ENCODE measurements at places on chromosomes 6 and 20.

- no peak for DNase-seq
Observed at GRCh38 chr6:145480024-145480423, 255.3 kb downstream of the EPM2A start.

GRCh38 chr20:41029150-41029901 is 704 bp downstream of the TOP1 start:
- peak; percentile 52 for DNase-seq

DNA sequence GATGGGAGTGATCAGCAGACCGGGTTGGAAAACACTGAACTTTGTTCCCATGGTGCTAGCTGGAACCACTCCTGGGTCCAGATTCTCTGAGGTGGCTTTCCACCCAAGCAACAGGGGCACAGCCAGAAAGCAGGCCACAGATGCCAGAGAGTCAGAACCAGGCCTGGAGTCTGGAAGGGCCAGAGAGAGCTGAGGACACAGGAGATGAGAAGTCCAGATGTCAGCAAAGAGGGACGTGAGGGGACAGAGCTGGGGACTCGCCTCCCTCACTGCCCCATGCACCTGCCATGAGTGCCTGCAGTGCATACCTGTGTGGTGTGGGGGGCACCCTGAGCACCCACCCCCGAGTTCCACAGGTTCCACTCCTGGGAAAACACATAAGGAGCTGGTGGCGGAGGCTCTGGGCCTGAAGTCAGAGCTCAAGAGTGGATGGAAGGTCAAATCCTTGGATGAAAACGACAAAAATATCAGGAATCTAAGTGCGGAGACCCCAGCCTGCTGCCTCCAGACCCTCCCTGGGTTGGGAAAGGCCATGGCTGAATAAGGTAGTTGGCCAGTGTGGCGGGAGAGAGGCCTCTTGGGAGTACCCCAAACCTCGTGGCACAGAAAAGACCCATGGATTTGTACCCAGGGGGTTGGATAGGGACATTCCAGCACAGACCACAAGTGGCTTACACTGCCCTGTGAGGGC is 224.2 kb downstream of the SYNDIG1 start:
- no peak for DNase-seq

DNA sequence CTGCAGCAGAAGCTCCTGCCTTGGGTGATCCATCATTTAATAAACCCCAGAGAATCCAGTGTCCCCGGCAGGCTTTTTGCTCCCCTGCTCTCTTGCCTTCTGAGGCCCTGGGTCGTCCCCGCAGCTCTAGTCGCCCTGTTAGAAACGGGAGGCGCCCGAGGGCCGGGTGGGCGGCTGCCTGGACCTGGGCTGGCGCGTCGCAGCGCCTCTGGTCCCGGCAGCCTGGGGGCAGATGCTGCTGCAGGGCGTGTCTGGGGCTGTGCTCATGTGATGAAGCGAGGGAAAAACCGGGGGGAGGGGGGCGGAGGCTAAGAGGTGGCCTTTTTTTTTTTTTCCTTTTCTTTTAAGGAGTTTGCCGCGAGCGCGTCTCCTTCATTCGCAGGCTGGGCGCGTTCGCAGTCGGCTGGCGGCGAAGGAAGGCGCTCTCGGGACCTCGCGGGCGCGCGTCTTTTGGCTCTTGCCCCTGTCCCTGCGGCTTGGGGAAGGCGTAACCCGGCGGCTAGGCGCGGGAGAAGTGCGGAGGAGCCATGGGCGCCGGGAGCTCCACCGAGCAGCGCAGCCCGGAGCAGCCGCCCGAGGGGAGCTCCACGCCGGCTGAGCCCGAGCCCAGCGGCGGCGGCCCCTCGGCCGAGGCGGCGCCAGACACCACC is 394 bp downstream of the AKAP12 start:
- no peak for DNase-seq

DNA sequence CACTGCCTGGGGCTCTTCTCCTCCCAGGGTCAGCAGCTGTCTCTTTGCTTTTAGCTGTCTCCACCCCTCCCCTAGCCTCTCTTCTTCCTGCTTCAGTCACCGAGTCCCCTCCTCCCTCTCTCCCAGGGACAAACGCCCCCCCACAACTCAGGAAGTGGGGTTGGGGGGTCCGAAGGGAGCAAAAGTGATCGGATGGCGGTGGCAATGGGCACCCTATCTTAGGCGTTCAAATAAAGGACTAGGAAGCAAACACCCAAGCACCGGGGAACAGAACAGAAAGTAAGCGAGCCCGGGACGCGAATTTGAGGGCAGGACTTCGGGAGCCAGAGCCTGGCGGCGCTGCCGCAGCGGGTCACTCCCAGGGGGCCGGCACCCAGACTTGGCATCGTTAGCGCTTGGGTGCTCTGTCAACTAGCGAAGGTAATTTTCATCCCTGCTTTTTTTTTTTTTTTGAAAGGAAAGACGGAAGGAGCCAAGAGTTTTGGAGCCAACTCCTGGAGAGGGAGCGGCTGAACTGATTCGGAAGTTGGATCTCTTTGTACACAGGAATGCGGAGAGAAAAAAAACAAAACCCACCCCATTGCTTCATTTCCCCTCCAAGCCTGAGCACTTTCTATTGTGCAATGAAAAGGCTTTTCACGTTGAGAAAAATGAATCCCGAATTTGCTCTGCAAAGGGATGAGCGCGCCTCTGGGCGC is 815 bp upstream of the ITPR3 start:
- DNase-seq, result peak; percentile 70

DNA sequence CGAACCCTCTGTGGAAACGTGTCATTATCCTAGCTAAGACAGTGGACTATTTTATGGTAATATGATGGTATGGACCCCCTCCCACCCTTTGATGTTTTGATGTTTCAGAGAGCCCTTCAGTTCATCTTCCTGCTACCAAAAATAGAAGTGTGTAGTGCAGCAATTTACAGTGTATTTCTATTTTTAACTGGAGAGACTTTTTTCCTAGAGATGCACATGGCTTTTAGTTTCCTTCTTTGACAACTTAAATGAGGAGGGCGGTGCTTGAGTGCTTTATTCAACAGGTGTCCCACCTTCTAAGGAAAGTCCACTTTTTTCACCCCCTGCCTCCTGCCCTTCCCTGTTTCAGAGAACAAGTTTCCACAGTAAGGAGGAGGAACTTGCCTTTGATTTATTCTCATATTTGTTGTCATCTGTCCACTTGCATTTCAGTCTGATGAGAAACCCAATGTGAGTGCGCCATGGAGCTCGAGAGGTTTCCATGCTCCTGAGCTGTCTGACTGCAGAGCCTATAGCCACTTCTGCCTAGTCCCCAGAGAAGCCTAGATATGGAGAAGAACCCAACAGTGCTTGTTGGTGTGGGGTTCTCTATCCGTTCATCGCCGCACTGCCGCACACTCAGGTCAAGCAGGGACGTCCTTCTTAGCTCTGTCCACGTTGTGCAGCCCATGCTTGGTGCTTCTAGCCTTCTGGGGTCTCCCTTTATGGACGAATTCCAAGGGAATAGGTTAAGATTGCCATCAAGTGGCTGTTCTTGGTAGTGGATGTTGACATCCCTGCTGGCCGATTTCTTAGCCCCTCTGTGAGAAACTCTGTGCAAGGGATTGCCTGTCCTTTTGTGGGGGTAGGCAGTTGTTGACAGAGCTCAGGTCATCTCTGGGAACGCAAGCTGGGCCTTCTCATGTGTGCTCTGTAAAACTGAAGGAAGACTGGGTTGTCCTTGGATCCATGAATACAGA is 144.2 kb downstream of the JARID2 start:
- peak; percentile 37 for DNase-seq

Data from DND-41 (cell line).